ENCODE measurements at places on chromosomes 5 and 9.

DNA sequence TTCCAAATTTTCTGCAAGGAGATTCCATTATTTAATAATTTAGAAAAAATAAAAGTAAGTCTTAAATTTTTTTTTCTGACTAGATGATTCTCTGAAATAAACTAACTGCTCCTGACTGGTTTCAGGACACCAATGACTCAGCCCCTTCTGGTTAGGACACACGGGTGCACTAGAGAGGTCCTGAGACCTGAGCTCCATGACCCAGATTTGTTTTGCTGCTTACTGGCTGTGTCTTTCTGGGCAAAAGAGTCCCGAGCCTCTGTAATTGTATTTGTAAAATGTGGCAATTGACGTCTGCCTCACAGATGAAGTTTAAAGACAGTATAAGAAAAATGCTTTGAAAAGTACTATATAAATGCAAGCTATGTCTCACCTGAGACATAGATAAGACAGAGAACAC is 89.1 kb downstream of the SLC24A2 start:
- DNase-seq: no peak

GRCh38 chr9:16521868-16522411 is 348.5 kb downstream of the BNC2 start:
- DNase-seq: no peak

GRCh38 chr5:160685695-160686094 is 166.3 kb downstream of the ATP10B start:
- DNase-seq: no peak

DNA sequence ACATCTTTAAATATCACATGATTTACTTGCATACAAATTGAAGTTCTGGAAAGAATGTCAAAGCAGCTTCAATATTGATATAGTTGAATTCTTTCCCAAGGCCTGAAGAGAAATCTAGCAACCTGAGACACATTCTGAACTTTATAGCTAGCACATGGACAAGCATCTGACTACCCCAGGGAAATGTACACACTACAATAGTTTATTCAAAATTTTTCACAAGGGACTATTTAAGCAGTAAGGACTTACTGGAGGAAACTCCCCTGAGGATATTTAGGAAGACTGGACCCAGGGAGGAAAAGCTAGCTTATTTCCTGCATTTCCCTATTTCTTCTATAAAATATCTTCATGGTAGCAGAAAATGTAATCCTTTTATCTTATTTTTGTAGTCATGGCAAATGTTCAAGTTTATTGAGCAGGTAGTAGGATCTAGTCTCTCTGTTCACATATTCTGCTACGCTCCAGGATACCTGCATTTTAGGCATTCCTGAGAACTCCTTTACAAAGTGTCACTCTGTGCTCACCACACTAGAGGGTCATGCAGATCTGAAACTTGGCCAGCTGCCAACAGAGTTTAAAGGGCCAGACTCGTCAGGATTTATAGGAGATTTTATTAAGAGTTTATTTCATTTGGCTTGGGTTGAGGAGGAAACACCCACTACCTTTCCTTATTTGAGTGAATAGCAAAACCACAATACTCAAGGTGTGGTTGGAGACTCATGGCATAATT is 348.4 kb upstream of the FTMT start:
- DNase-seq: no peak

DNA sequence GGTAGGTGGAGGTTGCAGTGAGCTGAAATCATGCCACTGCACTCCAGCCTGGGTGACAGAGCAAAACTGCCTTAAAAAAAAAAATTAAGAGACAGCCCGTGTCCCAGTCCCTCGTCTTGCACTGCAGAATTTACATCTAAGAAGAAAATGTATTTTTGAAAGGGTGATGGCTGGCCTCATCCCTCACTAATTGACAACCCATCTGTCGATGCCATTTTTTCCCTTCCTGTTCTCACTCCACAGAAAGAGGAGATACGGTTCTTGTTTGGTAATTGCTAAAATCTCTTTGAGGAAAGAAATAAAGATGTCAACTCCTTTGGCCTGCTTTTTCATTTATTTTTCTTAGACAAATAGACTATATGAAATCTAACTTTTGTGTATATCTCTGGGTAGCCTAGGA is 2.4 kb upstream of the LSM11 start:
- no peak for DNase-seq

DNA sequence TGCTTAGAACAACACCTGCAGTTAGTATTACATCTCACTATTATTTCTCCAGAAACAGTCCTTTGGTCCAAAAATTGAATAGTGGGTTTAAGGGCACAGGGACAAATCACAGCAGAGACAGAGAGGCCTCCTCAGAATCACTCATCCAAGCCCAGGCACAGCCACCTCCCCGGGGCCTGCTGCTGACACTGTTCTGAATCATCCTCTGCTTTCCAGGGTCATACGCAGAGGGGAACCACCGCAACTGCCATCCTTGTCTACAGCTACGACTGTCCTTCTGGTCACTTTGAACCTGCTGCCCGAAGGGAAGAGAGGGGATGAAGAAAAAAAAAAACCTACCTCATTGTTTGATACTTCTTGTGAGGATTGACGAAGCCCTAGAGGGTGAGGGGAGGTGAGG is 35.3 kb upstream of the MAN2A1 start:
- no peak for DNase-seq

DNA sequence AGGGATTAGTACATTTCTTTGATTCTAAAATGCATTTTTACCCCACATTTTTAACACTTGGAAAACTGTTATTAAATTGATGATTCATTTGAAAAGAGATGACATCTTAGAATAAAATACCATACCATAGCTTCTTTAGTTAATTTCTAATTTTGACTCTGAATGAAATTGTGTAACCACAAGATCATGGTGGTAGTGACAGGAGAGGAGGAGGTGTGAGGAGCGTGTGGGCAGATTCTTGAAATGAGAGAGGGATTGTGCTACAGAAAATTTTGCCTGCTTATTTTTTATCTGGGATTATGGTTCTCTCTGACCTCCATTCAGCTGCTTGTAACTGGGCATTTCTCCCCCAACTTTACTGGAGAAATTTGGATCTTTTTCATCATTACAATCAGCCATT is 173.3 kb upstream of the CLINT1 start:
- DNase-seq: no peak

DNA sequence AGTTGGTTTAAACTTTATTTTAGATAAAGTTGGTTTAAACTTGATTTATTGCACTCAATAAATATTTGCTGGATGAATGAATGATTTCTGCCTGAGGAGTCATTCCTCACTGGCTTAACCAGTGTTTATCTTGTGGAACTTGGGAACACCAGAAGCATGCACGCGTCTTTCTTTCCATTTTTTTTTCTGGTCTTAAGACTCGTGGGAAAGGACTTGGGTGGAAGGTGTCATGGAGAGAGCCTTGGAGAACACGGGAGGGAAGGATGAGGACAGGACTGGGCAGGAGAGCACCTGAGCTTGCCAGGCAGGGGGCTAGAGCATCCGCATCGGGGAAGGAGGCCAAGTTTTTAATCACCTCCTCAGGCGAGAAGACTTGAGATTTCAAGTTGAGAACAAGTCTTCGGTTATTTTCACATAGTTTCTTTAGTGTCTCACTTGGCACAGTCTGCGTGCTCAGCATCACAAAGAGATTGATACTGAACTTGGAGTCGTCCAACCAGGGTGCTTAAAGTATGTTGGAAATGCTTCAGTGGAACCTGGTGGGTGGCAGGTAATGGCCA is 144.2 kb downstream of the PDZD2 start:
- DNase-seq: no peak

DNA sequence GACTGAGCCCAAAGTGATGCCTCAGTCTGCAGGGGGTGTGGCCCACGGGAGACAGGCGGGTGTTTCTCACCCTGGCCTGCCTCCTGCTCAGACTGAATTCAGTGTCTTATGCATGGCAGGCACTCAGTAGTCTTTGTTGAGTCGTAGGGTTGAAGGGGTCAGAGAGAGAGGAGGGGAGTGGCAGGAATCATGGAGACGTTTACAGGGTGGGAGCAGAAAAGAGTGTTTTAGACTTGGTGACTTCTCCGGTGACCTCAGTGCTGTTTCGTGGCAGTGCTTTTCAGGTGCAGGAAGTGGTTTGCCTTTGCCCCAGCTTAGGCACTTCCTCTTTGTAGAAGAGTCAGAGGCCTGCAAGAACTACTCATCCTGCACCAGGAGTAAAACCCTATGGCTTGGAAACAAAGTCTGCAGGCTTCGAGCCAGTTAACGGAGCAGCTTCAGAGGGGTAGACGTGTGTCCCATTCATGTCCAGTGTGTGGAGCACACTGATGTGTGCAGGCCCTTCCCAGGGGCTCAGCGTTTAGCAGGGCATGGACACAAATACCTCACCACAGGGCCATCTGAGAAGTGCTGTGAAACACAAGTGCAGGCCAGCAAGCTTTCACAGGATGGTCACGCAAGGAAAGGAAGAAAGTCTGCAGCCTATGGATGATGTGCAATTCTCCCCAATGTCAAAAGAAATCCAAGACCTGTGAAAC is 24.5 kb upstream of the SEMA4D start:
- peak; percentile 45 for DNase-seq

DNA sequence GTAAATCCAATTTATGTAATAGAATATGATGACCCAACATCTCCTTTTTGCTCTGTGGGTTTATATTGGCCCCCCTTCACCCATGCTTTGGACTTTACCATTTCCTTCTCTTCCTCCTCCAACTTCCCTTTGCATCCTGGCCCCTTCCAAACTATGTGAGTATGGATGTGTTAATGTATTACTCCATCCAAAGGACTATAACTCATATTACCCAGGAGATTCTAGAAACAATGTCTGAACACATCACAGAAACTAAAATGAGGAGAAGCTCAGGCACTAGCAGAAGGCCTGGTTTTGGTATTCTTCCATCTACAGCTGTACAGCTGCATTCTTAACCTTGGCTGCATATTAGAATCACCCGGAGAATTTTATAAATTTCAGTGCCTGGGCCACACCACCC is 110.7 kb downstream of the PDE4D start:
- DNase-seq: no peak

GRCh38 chr5:2871282-2871681 is 119.8 kb upstream of the IRX2 start:
- no peak for DNase-seq

DNA sequence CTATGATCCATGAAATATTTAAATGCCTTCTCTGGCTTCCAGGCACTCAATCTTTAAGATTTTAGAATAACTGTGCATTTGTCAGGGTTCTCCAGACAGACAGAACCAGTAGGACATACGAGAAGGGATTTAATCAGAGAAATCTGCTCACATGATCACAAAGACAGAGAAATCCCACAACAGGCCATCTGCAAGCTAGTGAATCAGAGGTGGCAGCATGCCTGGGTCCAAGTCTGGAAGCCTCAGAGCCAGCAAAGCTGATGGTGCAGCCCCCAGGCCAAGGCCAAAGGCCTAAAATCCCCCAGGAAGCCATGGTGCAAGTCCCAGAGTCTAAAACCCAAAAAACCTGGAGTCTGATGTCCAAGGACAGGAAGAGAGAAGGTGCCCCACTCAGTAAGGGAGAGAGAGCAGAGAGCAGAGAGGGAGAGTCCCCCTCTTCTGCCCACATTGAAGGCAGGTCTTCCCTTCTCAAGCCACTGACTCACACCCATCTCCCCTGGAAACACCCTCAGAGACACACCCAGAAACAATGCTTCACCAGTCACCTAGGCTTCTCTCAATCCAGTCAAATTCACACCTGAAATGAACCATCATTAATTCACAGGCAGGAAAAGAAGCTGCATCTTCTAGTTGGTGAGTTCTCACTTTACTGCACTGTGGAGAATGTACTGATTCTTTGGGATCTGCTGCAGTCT is 48.7 kb downstream of the CAMSAP1 start:
- DNase-seq: no peak

DNA sequence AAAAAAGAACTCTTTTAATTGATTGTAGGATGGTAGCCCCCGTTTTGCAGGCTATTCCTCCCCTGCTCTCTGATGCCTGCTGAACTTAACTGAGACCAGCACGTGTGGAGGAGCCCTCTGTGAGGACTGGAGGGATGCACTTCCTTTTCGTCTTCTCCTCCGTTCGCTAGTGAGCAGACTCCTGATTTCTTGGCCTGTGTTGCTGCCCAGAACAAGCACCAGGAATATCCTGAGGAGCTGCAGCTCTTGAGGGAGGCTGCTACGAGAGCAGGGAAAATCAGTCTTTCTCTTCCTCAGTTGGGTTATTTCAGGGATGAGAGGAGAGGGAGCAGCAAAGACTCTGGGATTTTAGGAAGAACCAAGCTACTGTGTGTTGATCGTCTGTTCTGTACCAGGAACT is 74.7 kb downstream of the ARHGAP26 start:
- no peak for DNase-seq

DNA sequence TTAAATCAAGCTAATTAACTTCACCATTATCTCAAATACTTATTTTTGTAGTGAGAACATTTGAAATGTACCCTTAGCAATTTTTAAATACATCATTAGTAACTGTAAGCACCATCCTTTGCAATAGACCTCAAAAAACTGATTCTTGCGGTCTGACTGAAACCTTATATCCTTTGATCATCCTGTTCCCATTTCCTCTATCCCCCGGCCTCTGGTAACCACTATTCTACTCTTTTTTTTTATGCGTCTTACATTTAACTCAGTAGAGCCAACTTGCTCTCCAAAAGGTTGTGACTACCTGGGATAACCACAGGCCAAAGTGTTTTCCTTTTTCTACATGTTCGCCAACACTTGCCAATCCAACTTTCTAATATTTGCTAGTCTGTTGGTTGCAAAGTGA is 106.1 kb downstream of the IRX1 start:
- DNase-seq: no peak

GRCh38 chr9:15146268-15146700 is 160.7 kb downstream of the TTC39B start:
- DNase-seq: no peak

GRCh38 chr5:67234671-67235176 is 38.1 kb upstream of the CD180 start:
- no peak for DNase-seq

DNA sequence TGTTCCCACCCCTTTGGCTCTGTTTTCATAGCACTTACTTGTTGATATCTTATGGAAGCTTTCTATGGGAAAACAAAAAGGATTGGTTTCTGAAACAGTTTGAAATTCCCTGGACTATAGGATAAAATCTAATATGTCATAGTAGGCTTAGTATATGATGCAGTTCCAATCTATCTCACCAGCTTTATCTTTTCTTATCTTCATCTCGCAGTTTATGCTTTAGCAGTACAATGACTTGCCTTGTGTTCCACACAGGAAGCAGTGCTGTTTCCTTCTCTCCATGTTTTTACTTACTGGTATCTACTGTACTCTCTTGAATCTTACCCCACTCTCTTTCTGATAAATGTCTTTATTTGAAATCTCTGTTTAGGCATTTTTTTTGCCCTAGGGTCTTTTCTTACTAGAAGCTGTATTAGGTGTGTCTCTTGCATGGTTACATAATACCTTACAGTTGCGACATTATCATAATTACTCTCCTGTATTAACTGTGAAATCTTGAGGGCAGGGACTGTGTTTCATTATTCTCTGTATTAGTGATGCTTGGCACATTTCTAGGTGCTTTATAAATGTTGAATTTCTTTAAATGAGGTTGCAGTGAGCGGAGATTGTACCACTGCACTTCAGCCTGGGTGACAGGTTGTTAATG is 76.3 kb downstream of the FOCAD start:
- DNase-seq: no peak

DNA sequence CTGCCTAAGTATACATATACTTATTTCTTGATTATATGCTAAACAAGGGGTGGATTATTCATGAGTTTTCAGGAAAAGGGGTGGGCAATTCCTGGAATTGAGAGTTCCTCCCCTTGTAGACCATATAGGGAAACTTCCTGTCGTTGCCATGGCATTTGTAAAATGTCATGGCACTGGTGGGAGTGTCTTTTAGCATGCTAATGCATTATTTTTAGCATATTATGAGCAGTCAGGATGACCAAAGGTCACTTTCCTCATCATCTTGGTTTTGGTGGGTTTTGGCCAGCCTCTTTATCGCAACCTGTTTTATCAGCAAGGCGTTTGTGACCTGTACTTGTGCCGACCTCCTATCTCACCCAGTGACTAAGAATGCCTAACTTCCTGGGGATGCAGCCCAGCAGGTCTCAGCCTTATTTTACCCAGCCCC is 80.9 kb downstream of the ALDH7A1 start:
- DNase-seq: no peak
